ENCODE measurements at places on chromosomes 4 and X.

- no peak for DNase-seq
- no peak overlapping the region for H3K4me3 ChIP-seq
- H3K4me1 ChIP-seq = peaks cover 23% of the 10 kb centered on the region
- no peak overlapping the region for H3K27ac ChIP-seq
Measured at GRCh38 chr4:37648084-37648817, 37.9 kb downstream of the RELL1 start.

- H3K27me3 ChIP-seq = no peaks in the 10 kb centered on the region
- no peak for DNase-seq
- peaks cover 4% of the 10 kb centered on the region for H3K4me1 ChIP-seq
Measured at GRCh38 chr4:189202182-189202868, 738.3 kb upstream of the FRG1 start.

- peaks cover 6% of the 10 kb centered on the region for H3K4me1 ChIP-seq
- H3K27ac ChIP-seq = no peak overlapping the region
- no peak for DNase-seq
- no peak overlapping the region for H3K4me3 ChIP-seq
- H3K27me3 ChIP-seq = peaks cover 33% of the 10 kb centered on the region
Measured at GRCh38 chr4:57168982-57169381, 58.8 kb upstream of the IGFBP7 start.

- H3K4me3 ChIP-seq = no peak overlapping the region
- no peaks in the 10 kb centered on the region for H3K27me3 ChIP-seq
- no peaks in the 10 kb centered on the region for H3K36me3 ChIP-seq
Measured at GRCh38 chrX:72247206-72247942, 8.5 kb upstream of the ERCC6L start.

GRCh38 chrX:123830309-123830708 lies 29.5 kb upstream of the XIAP start:
- no peaks in the 10 kb centered on the region for H3K4me1 ChIP-seq
- H3K27me3 ChIP-seq = peaks cover 16% of the 10 kb centered on the region
- no peak for DNase-seq
- H3K27ac ChIP-seq = no peak overlapping the region
- H3K36me3 ChIP-seq = no peaks in the 10 kb centered on the region

Data from effector memory CD8-positive, alpha-beta T cell (primary cell).